Fibroblast of skin of abdomen (primary cell): ENCODE measurements at places on chromosomes 3 and 15.

- DNase-seq = no peak
Measured at GRCh38 chr3:14096742-14097141, 27.9 kb downstream of the CHCHD4 start.

GRCh38 chr15:75867449-75867848, 24.2 kb downstream of the UBE2Q2 start:
- no peak for DNase-seq

- no peak for DNase-seq
Measured at GRCh38 chr3:171883257-171883892, 40.2 kb downstream of the TMEM212 start.

DNA sequence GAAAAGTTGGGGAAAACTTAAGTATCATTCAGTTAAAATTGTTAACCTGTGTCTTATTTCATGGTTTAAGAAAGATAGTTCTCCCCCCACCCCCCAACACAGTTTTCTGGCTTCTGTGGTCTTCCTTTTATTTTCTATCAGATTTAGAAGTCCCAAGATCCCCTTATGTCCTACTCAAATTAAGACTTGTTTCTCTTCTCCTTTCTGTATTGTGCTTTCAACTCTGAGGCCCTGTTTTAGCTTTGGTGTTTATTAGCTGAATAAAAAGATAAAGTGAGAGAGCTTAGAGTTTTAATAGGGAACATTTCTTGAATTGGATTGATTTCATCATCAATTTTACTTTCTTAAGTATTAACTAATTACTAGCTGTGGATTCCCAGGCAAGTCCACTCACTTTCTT, 62.6 kb downstream of the AKAP13 start:
- DNase-seq = no peak

DNA sequence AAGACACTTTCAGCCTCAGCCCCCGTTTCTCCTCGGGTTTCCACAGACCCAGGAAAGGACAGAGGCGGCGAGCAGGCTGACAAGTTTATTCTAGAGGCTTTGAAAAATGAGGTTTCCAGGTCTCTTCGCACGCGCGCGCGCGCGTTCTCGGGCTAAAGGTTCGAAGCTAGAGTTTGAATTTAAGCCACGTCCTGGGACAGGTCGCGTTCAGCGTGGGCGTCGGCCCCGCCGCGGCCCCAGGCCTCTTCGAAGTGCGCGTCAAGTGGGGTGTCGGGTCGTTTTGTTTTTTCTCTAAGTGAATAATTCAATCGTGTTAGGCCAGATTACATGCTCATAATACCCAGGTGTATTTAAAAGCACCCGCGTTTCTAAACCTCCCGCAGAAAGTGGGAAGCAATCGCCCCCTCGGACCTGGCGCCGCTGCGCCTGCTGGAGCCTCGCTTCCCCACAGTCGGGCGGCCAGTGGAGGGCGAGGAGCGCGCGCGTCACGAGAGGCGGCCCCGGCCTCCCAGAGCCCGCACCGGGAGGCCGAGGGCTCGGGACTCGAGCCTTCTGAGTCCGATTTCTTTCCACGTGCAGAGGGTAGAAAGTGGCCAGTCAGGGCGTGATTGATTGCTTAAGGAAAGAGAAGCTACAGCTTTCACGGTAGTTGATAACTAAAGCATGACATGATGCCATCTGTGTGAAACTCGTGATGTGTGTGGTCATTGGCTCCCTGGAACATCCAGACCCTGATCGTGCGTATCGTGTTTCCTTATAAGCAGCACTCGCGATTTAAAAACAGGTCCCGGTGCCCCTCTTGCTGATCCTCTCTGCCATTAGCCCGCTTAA, 15.8 kb upstream of the SOX2 start:
- DNase-seq = no peak
